ENCODE measurements at places on chromosomes 6 and 20. TPM values are rescaled to one million over a fixed set of nuclear protein-coding genes. Genes with fewer than 3 reads are reported as not detected.

GRCh38 chr20:10077081-10077471 lies 42.3 kb downstream of the ANKEF1 start:
- H3K36me3 ChIP-seq, result no peaks in the 10 kb centered on the region
- peaks cover 55% of the 10 kb centered on the region for H3K4me1 ChIP-seq
- no peaks in the 10 kb centered on the region for H3K27me3 ChIP-seq
- no peak overlapping the region for H3K27ac ChIP-seq
- no peak overlapping the region for H3K4me3 ChIP-seq

DNA sequence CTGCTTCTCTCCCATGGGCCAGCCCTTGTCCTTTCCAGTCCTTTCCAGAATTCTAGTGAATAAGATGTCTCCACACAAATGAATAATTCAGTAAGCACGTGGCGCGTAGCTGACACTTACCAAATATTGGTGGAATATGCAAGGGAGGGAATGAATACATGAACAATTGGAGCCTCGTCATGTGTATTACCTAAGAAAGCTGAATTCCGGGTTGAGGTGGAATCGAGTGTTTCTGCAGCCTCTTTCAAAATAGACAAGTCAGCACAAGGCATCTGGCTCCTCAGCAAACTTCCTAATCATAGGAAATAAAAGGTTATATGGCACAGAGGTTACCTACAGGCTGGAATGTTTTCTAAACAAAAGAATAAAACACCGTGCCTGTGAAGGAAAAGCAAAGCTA lies 47.0 kb upstream of the NT5E start:
- H3K4me3 ChIP-seq, result no peak overlapping the region
- no peak for DNase-seq
- H3K36me3 ChIP-seq, result no peaks in the 10 kb centered on the region
- peaks cover 17% of the 10 kb centered on the region for H3K4me1 ChIP-seq

The HLA-DRB1 gene
- total RNA-seq, result 366 TPM

The COL21A1 gene
- not detected for total RNA-seq

The PRDM13 gene
- not detected for total RNA-seq

The ARFRP1 gene
- 30.2 TPM for total RNA-seq

Measured in Karpas-422 (cell line).